Right renal pelvis (tissue), 4 donors: ENCODE measurements at places on chromosomes 6 and 20.

DNA sequence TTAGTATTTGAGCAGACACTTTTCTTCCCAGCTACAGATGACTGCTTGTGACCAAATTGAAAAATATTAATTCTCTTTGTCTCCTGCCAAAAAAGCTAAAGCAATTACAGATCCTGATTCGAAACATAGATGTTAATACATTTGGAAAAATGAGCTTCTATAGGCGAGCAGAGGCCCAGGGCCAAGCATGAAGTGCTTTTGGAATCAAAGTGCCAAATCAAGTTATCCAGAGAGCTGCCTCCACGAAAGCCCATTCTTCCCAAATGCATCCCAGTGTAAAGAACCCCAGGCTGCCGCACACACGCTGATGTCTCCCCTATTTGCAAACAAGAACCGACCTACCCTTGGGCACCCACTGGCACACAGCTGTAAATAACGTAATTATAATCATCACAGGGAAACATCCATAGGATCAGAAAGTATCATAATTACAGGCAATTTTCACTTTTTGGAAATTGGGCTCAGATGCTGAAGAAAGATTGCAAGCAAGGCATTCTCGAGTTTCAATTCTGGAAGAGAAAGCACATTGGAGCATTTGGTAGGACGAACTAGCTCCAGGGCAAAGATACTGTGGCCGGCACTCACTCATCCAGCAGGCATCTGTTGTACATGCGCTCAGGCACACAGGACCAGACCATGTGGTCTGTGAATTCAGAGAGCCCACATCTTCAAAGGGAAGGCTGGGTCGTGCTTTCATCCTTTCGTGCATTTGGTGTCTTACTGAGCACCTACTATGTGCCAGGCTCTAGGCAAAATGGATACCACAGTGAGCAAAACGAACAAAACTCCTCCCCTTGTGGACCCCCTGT lies 45.9 kb downstream of the BMP7 start:
- DNase-seq, result no peak

DNA sequence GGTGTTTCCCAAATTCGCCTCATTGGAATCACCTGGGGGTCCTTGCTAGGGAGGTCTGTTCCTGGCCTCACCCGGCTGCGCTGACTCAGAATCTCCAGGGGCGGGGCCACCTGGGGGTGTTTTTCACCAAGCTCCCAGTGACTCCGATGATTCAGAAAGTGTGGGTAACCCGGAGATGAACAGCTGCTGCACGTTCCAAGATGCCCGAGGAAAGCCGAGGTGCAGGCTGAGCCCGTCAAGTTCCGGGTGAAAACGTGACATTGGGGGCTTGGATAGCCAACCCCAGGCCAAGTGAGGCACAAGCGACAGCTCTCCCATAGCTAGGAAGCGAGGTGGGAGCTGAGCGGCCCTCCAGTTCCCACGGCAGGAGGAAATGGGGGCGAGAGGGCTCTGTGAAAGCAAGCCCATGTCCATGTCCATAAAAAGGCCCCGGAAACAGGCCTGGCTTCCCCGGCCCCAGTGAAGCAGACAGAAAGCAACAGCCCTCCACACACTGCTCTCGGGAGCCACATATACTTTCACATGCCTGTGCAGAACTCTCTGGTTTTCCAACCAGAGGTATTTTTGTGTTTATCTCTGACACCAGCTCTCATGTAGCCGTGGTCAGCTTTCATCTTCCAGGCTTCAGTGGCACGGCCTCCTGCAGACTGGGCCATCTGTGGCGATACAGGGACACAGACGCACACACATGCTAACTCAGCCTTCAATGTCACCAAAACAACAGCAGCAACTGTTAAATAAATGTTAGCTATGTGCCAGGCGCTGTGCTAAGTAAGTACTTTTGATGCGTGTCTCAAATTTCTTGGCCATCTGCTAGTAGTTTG lies 90.7 kb upstream of the CCDC28A start:
- DNase-seq, result no peak

DNA sequence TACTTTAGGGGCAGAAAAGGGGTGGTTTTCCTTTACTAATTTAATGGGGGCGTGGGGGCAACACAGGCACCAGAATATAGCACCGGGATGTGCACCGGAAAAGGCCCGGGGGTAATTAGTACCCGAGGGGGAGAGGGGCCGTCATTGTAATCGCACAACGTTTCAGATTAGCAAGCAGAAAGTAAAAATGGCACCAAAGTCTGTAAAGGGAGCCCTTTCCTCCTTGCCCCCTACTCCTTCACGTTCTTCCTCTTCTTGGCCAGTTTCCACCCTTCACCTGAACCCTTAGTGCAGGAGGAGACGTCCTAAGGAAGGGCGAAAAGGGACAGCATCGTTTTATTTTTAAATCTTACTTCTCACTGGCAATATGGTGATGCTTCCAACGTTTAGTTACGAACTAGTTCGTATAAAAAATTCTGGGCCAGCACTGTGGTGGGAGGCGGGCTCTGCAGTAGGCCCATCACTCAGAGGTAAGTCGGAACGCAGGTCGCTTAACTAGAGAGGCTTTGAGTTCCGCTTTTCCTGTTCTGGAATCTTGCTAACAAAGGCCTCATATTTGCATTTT lies 742 bp upstream of the CEP85L start:
- no peak for DNase-seq

DNA sequence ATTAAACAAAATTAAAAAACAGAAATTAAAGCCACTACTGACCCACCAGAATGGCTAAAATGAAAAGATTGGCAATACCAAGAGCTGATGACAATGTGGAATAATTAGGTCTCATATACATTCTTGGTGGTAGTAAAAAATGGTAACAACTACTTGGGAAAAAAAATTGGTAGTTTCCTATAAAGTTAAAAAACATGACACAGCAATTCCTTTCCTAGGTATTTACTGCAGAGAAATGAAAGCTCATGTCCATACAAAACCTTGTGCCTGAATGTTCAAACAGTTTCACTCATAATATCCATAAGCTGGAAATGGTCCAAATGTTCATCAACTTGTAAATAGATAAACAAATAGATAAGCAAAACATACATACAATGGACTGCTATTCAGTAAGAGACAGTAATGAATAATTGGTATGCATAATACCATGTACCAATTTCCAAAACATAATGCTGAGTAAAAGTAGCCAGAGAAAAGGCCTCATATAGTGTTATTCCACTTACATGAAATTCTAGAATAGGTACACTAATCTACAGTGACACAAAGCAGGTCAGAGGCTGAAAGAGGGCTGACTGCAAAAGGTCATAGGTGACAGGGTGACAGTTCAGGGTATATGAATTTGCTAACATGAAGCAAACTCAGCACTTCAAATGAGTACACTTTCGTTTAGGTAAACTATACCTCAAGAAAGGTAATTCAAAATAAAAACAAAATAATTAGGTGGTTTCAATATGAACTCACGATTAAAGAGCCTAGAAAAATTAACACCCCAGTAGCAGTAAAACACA lies 53.0 kb downstream of the B3GAT2 start:
- no peak for DNase-seq

- no peak for DNase-seq
These were observed 114.5 kb downstream of the FYN start for GRCh38 chr6:111758608-111759329.

- DNase-seq, result no peak
These were observed 124.4 kb upstream of the AFDN start for GRCh38 chr6:167702241-167702827.

DNA sequence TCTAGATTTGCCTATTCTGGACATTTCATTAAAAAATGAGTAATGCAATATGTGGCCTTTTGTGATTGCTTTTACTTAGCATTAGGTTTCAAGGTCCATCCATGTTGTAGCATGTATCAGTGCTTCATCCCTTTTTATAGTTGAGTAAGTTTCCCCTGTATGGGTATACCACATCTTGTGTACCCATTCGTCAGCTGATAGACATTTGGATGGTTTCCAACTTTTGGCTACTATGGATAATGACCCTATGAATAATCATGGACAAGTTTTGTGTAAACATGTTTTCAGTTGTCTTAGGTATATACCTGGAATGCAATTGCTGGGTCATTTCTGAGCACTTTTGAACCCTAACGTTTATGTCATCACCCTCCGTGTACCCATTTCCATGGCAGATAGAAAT lies 15.4 kb downstream of the METTL24 start:
- no peak for DNase-seq

DNA sequence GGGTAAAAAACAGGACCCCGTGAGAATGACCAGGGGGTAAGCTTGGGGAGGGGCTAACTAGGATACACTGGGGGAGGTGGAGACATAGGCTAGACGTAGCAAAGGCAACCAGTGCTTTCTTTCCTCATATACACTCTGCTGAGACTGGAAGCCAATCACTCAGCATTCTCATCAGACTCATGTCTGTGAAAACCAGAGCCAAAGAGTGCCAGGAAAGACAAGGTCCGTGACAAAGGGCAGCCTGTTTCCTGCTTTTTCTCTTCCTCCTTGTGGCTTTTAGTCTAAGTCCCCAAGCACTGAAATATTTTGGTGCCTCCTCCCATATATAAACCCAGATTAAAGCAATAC lies 97.9 kb upstream of the NEDD9 start:
- no peak for DNase-seq

GRCh38 chr20:43102394-43102793 lies 87.3 kb downstream of the PTPRT start:
- DNase-seq, result no peak

- no peak for DNase-seq
These were observed 74.6 kb upstream of the LAMP5 start for GRCh38 chr20:9439806-9440205.

DNA sequence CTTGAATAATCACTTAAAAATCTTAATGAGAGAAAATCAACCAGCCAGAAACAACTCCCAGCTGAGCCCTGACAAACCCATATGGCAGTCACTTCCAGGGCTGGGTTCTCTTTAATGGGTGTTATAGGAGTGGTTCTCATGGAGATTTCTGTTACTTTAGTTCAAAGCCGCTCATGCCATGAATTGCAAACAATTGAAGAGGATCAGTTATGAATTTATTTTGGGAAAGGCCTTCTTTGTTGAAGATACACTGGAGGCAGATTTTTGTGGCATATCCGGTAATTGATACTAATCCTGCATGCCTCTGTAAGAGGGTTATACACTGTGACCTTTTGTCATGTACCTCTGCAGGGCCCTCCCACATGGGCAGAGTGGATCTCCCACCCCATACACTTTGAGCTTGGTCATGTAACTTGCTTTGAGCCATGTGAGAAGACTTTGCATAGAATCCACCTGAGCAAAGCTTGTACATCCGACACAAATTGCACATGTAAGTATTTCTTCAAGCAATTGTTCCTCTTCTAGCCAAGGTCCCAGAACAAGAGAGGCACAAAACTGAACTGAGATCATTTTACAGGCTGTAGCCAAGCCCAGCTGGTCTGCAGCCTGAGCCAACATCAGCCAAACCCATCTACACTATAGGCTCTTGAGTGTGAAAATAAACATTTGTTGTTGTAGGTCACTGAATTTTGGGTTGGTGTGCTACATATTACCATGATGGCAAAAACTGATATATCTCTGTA lies 492.3 kb downstream of the PREX1 start:
- DNase-seq, result no peak

- DNase-seq, result no peak
These were observed 182.0 kb downstream of the PHF3 start for GRCh38 chr6:63817492-63818050.

DNA sequence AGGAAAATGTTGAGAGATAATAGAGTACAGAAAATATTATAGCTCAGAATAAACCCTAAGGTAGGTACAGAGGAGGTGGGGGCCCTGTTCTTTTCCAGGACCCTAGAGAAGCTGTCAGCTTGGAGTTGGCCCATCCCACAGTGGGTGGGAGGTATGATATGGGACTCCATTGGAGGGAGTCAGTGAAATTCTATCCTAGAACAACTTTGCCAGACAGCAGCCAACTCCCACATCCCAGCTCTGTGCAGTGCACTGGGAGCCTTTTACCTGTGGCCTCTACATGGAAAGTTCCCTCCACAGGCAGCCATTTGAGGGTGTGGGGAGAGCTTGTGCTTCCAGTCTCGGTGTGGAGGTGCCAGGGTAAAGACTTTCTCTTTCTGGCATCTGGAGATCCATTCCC lies 36.8 kb upstream of the CLIC5 start:
- DNase-seq, result no peak

DNA sequence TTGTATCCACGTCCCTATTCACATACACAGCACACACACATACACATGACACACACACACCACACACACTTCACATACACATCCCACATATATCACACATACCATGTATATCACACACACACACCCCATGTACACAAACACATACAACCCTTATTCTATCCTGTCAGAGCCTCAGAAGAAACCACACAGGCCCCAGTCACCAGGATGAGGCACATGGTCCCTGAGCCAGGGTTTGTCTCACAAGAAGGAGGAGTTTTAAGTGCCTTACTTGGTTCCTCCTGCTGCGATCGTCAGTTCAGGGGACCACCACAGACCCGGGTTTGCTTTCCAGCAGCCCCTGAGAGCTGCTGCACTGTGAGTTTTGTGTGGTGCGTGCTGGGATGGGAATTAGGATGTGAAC lies 23.6 kb downstream of the BFSP1 start:
- DNase-seq, result no peak

DNA sequence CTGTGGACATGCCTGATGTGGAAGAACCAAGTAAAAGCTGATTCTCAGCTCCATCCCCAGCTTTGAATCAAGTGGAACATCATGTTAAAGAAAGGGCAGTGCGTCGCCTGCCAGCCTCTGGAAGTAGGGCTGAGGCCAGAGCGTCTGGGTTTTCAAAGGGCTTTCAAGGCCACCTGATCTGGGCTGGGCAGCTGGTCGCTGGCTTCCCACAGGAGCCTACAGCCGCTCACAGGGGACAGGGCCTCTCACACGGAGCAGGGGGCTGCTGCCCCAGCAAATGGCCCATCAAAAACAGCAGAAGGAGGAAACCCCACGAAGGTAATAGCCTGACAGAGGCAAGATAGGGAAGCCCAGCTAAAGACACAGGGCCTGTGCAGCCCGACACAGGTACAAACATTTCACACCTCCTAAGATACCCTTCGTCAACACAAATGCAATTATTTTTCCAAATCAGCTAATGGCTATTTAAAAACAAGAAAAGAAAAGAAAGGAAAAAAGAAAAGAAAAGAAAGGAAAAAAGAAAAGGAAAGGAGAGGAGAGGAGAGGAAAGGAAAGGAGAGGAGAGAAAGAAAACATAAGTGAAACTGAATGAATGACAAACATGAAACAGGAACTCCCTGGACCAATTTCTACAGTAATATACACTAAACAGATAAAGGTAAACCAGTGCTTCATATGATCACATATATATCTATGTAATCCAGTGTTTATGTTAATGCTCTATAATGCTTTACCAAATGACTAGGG lies 24.8 kb downstream of the RRBP1 start:
- no peak for DNase-seq

- DNase-seq, result no peak
These were observed 347.3 kb upstream of the RUNX2 start for GRCh38 chr6:44980841-44981240.

DNA sequence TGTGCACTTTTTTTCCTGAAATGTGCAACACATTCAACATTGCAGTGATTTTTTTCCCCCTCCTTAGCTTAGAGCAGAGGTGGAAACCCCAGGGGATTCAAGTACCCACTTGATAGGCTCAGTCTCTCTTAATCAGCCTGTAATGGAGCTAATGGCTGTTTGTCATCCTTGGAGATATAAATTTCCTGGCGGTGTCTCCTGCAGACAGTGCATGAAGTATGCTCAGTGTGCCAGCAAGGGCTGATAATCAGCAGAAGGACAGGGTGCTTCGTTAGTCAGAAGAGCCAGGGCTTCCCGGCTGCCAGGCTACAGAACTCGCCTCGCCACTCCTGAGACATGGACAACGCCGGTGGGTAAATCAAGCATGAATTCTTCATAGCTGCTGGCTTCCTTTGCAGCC lies 69.8 kb upstream of the PHACTR2 start:
- DNase-seq, result no peak
